Activated CD4-positive, alpha-beta T cell treated with anti-CD3 and anti-CD28 coated beads, Interleukin-2, amount 50 U/mL, for 48 hours (primary cell): ENCODE measurements at places on chromosomes 5 and 9.
A peak's percentile ranks its signal among the peaks of the same experiment; 100 is the strongest.

GRCh38 chr9:134545543-134546245 lies 95.9 kb upstream of the COL5A1 start:
- DNase-seq: no peak

DNA sequence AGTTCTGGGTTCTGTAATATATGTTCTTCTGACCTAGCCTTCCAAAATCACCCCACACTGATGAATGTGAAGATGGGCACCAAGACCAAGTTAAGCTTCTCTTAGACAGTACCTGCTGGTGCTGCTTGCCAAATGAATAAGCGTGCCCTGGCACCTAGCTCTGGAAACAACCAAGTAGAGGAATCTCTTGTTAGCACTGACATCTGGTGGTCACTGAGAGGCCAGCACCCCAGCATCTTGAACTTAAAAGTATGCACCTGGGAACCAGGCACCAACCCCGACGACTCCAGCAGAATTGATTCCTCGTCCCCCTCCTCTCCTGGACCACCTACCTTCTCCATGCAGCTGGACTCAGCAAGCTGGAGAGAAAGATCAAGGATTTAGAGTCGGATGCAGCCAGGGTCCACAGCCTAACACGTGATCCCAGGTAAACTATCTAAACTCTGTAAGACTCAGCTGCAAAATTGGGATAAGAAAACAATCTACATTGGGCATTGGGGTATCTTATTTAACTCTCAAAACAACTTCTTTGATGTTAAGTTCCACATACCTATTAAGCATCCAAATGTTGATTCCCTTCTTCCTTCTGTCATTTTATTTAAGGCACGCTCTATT lies 89.8 kb downstream of the SLC1A3 start:
- peak; percentile 49 for DNase-seq

GRCh38 chr5:72494623-72495124 lies 12.5 kb downstream of the ZNF366 start:
- no peak for DNase-seq

DNA sequence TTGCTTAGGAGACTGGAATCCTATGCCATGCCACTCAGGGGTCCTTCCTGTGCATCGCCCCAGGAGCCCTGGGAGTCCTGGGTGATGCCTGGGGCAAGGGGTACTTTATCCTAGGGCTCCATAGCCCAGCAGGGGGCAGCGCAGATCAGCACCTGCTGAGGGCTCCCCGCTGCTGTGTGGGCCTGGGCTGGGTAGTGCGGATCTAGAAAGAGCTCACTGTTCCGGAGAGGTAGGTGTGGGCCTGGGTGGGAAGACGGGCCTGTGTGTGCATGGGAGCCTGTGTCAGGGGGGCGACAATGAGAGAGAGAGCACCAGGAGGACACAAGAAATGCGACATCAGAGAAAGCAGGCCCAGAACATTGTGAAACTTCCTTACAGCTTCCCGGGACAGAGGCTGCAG lies 11.4 kb upstream of the DAB2IP start:
- peak; percentile 52 for DNase-seq

DNA sequence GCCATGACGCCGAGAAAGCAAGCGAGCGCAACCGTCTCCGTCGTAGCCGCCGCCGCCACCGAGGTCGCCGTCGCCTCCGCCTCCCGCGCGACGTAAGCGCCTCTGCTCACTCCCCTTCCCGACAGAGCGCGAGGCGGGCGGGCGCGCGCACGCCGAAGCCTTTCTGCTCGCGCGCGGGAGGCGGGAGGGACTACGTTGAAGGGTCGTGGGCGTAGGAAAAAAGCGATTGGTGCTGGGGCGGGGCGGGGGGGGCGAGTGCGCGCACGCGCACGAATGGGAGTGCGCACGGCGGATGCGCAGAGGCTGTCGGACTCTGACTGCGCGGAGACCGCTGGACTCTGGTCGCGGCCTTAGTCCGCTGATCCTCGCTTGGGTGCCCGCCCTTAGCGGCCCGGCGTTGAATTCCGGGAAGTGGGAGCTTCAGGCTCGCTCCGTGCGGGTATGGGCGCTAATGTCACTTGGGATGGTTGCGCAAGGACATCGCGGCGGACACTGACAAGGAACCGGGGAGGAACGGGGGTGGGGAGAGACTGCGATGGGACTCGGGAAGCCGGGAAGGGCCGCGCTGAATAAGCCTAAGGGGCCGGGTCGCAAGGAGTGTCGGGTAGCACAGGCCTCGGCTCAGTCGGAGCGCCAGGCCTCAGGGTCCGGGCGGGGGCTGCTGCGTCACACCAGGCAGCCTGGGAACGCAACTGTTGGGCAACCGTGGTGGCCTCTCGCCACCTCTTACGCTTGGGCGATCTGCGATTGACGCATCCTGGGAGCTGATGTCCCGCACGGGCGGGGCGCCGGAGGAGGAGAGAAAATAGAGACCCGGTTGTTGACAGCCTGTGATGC lies at the start of gene CHD1:
Gene CHD1 (minus strand): TSS at position 135 of the 837 bp plus-strand sequence. CDS start 2,621 bp downstream, outside the sequence.
- DNase-seq: peak; percentile 92

DNA sequence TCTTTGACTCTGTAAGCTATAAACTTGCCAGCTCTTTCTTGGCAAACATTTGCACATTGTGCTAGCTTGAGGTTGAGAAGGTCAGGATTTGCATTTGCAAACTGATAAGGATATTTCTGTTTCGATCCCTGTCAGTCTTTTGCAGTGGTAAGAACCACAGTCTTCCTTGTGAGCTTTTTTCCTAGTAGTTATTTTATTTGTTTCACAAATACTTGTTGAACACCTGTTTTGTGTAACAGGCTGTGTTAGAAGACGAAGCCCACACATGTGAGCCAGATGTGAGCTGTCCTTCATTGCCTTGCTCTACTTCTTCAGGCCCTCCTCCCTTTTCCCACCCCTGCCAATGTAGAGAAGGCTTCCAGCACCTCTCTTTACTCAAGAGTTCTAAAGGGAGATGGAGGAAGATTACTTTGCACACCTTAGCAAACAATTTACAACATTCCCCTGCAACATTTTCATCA lies 327.0 kb upstream of the KLF4 start:
- DNase-seq: no peak

DNA sequence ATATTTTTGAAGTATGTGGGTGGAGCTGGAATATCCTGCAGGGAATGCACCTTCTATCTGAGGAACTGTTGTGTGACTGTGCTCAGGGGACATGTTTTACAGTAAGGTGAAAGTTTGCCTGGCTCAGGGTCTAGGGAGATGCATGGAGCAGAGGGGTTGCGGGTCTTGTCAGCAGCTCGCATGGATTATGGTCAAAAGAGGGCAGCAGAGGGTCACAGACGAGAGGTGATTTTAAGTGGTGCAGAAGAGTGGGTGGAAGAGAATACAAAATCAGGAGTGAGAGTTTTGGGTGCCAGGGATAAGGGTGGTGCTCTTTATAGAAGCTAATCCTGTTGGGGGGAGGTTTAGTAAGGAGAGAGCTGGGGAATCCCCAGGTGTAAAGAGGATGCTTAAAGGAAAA lies 53.5 kb upstream of the GRIN3A start:
- DNase-seq: peak; percentile 11

DNA sequence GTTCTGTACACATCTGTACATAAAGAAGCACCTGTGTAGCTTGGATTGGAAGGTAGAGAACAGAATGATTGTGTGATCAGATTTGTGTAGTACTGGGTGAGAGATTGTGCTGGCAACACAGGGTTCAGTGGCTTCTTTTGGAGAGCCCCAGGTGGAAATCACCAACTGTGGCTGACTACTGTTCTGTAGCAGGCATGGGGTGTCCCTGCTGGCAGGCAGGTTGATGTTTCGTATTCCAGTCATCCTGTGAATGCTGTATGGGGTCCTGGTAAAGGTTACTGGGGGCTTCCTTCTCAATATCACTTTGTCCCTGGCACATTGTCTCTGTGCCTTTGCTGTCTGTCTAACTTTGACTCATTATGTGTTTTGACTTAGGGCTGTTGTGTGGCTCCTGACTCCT lies 5.3 kb downstream of the ASPN start:
- DNase-seq: no peak

DNA sequence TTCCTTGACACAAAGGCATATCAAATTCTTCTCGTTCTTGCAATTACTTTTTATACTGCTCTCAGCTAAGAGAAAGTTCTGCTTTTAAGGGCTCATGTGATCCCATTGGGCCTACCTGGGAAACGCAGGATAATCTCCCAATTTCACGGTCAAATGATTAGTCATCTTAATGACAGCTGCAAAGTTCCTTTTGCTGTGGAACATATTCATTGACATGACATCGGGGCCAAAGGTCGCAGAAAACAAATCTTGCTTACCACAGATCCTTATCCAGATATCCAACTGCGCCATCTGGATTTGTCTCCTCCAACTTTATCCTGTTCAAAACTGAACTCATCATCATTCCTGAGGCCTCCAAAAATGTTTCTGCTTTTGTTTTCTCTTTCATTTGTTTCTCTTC lies 1085.6 kb upstream of the WWC1 start:
- no peak for DNase-seq

DNA sequence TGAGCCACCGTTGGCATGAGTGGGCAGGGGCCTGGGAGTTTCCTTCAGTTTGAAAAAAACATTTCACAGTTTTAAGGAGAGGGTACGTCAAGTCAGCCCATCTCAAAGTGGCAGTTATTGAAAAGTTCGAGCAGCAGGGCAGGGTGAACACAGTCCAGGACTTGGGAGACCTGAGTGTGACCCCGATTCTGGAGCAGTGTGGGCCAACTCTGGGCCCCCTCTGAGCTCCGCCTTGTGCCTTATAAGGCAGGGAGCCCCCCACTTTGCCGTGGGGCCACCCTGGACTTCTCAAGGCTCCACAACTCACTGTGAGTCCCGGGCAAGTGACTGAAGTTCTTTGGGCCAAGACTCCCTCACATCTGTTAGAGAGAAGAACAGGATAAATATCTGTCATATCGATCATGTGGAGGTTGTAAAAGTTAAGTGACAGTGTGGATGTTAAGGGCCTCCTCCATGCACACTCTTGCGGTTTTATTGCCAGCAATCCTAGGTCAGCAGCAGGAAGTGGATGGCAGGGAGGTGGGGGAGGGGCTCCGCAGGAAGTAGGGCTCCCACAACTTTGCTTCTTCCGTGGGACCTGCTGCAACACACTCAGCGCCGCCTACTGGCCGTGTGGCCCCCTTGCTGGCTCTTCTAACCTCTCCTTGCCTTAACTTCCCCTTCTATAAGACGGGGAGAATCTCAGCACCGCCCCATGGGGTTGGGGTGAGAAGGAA lies 38.4 kb downstream of the HRH2 start:
- DNase-seq: peak; percentile 89

- DNase-seq: no peak
Measured at GRCh38 chr5:34586117-34586885, 69.8 kb upstream of the RAI14 start.

DNA sequence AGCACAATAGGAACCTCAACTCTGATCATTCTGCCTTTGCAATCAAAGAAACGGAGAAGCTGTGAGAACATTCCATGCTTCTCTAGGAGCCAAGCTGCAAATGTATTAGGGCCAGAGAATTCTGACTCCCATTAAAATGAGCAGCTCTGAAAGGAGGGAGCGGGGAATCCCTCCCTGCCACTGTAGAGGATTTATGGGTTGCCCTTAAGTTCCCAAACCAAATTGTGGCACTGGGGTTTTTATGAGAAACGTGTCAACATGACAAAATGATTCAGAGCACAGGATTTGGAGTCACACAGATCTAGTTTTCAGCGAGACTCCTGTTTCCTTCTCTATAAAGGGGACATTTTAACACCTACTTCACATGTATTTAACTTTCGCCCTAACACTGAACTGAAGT lies 1.8 kb downstream of the IL6ST start:
- no peak for DNase-seq

DNA sequence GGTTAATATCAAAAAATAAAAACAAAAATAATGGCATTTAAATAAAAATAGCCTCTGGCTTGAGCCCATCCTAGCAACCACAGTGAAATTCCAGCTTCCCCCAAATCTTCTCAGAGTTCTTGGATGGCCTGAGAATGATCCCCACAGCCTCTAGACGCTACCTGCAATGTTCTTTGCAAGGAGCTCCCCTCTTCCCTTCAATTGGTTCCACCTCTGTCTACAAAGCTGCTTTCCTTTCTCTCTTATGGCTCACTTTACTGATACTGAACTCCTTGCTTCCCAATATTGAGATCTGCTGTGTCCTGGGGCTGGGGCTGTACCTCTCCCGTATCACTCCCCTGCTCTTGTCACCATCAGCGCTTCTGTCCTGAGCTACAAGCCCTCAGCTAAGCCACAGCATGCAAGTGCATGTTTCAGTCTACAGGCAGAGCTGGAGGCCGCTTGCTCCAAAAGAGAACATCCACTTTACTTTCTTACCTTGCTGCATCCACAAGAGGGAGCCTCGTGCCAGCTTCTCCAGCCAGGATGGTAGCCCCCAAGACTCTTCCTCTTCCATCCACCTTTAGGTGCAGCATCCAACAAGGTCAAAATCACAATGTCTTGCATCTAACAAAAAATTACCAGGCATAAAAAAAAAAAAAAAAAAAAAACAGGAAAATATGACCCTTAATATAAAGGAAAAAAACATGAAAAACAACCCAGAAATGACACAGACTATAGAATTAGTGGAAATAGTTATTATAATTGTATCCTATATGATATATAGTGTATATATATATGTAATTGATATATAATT lies 57.4 kb upstream of the PRSS3 start:
- no peak for DNase-seq

- no peak for DNase-seq
Measured at GRCh38 chr9:86434039-86434726, 80.0 kb upstream of the TUT7 start.

- no peak for DNase-seq
Measured at GRCh38 chr9:68446836-68447235, 90.4 kb downstream of the PGM5 start.

- no peak for DNase-seq
Measured at GRCh38 chr5:71699233-71699632, 19.8 kb upstream of the CARTPT start.

GRCh38 chr5:120252839-120253238 lies 211.3 kb upstream of the PRR16 start:
- no peak for DNase-seq

- DNase-seq: no peak
Measured at GRCh38 chr5:121189342-121190305, 662.1 kb upstream of the FTMT start.

- DNase-seq: no peak
Measured at GRCh38 chr5:157549283-157549629, 26.3 kb downstream of the ADAM19 start.

DNA sequence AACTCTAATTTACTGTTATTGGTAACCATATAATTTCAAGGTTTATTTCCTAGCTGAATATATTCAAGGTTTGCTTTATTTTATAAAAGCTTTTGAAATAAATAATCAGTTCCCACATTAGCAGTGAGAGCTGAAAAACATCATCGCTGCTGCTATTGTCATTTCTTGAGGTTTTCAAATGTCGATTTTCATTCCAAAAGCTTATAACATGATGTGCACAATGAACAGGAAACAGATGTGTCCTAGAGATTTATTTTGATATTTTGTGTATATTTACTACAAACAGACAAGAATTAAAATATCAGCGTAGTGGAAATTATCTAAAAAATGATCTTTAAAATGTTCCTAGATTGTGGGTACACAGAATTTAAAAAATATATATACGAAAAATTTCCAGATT lies 10.5 kb upstream of the ITGA1 start:
- DNase-seq: no peak

GRCh38 chr9:88399966-88400365 lies 11.7 kb downstream of the SPIN1 start:
- no peak for DNase-seq

- DNase-seq: no peak
Measured at GRCh38 chr5:110790673-110791072, 51.9 kb downstream of the SLC25A46 start.
